Kidney epithelial cell (primary cell): ENCODE measurements at places on chromosomes 3 and 15.

GRCh38 chr3:165434516-165434915, 238.3 kb upstream of the SLITRK3 start:
- DNase-seq, result no peak

DNA sequence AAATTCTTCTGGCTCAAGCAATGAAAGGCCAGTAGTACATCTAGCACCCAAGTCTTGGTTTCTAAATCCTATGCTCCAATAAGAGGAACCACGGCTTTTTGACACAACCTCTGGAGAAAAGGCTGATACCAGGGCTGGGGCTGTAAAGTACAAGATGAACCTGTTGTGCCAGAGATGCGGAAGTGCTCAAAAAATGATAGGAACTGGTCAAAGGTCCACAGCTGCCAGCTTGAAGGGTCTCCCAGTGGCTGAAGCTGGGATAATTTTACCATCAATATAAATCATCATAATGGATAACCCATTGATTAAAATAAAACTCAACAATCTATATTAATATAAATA, 558 bp upstream of the NCEH1 start:
- DNase-seq, result no peak

- DNase-seq, result no peak
Measured at GRCh38 chr3:113194823-113195401, 16.4 kb upstream of the BOC start.

DNA sequence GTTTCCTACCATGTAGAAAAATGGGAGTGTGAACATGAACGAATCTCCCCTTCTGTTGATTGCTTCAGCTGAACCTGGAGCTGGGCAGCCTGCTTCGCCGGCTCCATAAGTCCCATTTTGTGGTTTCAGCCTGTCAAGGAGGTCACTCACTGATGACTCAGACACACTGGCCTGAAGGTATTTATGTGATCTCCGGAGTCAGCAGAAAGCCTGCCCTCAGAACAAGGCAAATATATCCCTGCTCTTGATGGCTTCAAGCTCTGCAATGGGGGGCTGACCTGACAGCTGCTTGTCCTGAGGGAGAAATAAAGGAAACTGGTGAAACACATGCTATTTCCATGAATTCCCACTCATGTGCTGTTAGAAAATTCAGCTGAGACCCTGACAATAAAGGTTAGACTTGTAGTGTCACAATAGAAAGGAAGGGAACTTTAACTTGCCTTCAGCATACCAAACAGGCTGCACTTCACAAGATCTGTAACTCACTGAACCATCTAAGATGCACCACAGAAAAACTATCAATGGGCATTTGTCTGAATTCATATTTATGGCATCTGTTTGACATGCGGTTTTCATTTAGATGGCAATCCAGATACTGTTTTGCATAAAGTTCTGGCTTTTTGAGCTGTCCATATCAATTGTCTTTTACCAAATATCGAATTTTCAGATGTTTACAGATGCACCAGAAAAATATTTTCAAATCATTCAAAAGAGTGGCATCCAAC, 282.0 kb upstream of the VEPH1 start:
- peak; percentile 92 for DNase-seq

DNA sequence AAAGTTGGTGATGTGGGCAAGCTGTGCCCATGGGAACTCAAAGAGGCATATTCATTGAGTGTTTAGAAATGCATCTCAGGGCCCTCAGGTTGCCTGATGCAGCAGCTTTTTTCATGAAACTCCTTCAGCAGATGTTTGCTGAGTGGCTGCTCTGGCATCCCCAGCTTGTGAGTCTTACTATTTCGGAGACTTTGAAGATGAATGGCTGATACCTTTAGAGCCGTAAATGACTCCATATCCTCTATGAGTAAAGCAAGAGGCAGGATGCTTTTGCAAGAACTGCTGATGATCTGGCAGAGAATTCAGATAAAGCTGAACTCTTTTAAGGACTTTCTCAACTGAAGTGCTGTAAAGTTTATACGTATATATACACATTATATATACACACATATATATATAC, 384.3 kb downstream of the CACNA2D3 start:
- no peak for DNase-seq

- no peak for DNase-seq
Measured at GRCh38 chr3:108085810-108086350, 5.0 kb downstream of the CD47 start.

GRCh38 chr15:59294574-59295260, 78.0 kb downstream of the MYO1E start:
- DNase-seq, result peak; percentile 95

DNA sequence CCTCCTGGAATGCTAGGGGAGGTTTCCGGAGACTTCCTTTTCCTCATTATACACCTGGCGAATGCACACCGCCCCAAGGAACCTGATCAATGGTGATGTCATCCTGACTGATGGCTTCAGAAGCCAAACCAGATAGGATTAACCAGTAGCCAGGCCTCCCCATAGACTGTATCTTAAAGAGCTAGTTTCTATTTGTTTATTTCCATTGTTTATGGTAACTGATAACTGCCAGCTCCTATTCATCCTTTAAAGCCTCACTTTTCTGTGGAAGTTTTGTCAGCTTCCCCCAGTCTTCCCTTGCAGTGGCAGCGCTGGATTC, at the start of gene MKRN2OS:
Gene MKRN2OS, minus strand, starts transcription at position 27 of the 319 bp plus-strand sequence. CDS start 35 bp downstream, outside the sequence.
- DNase-seq, result peak; percentile 53

DNA sequence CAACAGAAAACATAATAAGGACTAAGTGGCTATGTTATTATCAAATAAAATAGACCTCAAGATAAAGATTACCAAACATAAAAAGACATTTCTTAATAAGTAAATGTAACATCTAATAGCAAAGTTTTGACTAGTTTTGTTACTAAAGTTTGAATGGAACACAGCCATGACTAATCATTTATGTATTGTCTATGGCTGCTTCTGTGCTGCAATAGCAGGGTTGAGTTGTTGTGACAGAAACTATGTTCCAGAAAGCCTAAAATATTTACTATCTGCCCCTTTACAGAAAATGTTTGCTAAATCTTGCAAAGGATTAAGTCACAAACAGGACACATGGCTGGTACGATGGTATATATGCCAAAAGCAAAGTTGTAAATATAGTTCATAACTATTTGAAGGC, 37.9 kb upstream of the MYH15 start:
- DNase-seq, result no peak

- no peak for DNase-seq
Measured at GRCh38 chr15:70345251-70346019, 247.7 kb upstream of the TLE3 start.

DNA sequence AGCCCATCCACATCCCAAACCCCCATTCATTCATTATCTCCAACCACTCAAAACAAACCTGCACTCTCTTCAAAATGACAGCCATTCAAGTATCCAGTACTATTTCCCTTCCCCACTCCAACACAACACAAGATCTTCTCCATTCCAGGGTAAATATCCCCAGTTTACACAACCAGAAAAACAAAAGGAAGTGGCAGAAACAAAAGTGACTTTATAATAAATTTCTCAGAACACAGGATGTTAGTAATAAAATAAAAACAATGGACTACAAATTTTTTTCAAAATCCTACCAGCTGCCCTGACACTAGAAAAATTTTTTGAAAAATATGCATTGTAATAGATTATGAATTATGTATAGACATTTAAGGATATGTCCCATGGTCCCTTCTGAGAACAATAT, 14.2 kb downstream of the CPA3 start:
- DNase-seq, result no peak

- DNase-seq, result no peak
Measured at GRCh38 chr15:62994975-62995681, 47.4 kb upstream of the TPM1 start.

- no peak for DNase-seq
Measured at GRCh38 chr3:155385896-155386625, 92.6 kb upstream of the STRIT1 start.

GRCh38 chr3:141642215-141642614, 95.9 kb upstream of the RNF7 start:
- DNase-seq, result no peak

DNA sequence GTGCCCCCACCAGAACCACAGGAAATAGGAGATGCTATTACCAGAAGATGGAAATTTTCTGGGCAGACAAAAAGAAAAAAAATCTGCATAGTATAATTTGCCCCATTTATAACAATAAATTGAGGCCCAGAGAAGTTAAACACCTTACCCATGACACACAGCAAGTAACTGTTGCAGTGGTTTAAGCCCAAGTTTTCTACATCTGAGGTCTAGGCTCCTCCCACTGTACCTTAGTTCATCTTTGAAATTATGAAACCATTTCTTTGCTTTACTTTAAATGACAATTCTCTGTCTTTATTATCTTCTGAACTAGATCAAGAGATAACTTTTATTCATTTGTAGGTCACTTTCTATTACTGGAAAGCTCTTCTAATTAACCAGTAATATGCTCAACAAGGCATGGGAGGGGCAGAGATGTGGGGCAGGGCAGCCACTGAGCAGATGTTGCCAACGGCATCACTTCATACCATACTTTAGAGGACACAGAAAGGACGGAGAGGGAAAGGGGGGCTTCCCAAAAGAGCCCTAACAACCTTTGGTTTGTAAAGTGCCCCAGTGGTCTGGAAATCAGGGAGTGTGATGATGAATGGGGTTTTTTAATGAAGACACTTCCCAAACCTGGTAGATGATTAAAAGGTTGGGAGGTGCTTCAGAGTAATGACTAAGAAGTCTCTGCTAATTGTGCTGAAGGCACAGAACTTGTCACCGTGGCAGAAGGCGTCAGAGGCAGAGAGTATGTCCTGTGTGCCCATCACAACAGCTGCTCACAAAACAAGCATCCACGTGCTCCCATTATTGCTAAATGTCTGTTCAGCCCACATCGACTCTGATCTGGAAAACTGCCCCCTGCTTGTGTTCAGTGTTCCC, 342.5 kb downstream of the SHQ1 start:
- DNase-seq, result no peak

GRCh38 chr3:150434234-150434633, 26.1 kb downstream of the TSC22D2 start:
- no peak for DNase-seq

GRCh38 chr15:31585240-31585639, 258.6 kb downstream of the KLF13 start:
- no peak for DNase-seq

DNA sequence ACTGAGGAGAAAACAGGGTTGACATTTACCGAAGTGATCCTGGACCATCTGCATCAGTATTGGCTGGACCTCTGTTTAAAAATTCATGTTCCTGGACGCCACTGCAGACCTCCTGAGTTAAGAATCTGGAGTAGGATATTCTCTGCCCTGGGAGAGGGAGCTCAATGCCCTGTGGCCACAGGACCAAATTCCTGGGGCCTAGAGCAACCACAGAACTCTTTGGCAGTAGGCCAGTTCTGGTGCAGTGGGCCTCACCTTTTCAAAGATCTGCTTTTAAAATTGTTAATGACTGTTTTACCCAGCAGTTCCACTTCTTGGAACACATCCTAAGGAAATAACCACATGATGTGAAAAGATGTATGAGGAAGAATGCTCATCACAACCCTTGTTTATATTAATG, 133.3 kb upstream of the ADPGK start:
- DNase-seq, result peak; percentile 16

DNA sequence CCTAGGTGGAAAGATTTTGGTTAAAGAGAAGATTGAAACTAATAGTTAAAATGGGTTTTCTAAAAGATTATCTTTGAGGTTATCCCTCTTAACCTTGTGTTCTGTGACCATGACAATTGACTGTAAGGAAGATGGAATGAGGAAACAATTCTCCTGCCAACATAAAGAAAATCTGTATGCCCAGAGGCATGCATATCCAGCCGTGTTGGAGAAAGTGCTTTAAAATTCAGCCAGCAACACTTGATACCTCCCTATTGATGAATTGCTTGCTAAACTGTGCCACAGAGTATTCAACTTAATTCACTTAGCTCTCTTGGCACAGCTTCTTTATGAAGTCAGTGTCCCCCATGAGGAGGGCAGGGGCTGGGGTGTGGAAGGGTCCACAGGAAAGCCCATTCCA, 203.5 kb downstream of the UBE2E2 start:
- DNase-seq, result no peak

GRCh38 chr15:81894061-81894460, 151.8 kb downstream of the MEX3B start:
- DNase-seq, result no peak

GRCh38 chr3:24828011-24828410, 333.4 kb upstream of the THRB start:
- DNase-seq, result no peak

GRCh38 chr15:89144491-89144890, 56.2 kb downstream of the ABHD2 start:
- no peak for DNase-seq

GRCh38 chr15:38247336-38247735, 5.3 kb upstream of the SPRED1 start:
- no peak for DNase-seq

DNA sequence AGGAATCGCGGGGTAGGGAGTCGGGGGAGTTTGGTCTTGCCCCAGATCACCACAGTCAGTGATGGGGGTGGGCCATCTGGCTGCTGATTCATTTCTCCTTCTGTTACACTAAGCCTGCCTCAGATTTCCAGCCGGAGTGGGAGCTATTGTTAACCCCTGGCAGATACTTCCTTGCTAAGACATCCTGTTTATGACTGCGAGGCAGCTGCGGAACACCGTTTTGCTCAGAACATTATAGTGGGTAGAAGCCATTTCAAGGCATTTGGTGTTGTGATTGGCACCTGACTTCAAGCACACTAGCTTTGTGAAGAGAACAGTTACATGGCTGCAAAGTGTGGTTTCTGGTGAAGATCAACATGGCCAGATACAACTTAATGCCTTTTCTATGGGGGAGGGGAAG, 73.8 kb downstream of the FLNB start:
- DNase-seq, result peak; percentile 58

- DNase-seq, result no peak
Measured at GRCh38 chr15:38538328-38539007, 26.1 kb downstream of the RASGRP1 start.

DNA sequence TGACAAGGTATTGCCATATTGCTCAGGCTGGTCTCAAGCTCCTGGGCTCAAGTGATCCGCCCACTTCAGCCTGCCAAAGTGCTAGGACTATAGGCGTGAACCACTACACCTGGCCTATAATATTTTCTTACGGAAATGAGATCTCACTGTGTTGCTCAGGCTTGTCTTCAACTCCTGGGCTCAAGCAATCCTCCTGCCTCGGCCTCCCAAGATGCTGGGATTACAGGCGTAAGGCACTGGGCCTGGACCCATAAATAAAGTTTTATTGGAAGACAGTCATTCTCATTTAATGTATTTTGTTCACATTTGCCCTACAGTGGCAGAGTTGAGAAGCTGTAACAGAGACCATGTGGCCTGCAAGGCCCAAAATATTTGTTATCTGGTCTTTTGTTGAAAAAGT, 142.1 kb downstream of the RBPMS2 start:
- no peak for DNase-seq

DNA sequence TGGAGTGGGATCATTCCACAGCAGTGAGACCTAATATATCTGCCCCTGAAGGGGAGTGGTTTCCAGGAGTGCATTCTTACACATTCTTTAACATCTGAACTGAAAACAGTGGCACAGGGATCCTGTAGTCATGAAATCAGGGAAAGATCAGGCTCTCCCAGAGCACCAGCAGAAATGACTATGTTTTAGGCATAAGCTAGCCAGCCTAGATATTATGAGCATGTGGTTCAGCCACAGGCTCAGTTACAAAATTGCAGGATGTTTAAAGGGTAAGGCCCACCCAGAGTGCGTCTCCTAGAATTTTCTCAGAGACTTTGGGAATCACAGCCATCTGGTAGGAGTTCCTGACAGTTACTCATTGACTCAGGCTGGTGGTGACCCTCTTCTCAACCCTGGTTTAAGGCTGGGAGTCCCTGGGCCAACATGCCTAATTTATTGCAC, 20.9 kb downstream of the FSTL1 start:
- DNase-seq, result no peak
